CD8-positive, alpha-beta memory T cell (primary cell): ENCODE measurements at places on chromosomes 12 and 14.
A peak's percentile ranks its signal among the peaks of the same experiment; 100 is the strongest.

DNA sequence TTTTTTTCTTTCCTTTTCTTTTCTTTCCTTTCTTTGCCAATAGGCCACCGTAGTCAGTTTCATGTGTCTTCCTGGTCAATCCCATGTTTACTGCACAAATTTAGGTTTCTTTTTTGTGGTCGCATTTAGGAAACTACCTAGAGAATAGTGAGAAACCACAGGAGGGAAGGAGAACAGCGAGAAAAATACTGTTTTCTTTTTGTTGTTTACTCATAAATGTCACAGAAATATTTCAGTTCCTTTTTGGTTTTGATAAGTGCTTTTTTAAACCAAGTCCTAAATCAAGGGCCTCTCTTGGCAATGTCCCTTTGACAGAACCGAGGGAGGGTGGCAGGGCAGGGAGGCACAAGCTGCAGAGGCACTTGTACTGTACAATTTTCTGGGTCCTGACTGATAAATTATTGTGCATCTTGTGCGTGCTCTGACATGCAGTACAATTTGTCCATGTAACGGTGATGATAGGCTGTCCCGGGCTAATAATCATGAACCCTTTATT, 326.1 kb downstream of the CACNA1C start:
- no peak for DNase-seq

DNA sequence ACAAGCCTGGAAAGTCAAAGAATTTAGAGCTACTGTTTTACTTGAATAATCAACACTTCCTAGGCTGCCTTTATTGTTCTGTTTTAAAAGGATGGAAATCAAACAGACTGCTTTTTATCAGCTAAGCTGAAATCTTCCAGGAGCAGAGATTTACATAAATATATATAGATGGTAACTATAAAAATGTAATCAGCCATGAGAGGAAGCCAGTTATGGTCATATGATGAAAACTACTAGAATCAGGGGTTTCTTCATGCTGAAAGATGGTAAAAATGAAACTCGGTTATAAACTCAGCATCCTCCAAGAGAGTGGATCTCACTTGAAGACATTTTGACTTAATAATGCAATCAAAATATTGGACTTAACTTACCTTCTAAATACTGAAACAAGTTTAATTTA, 413.0 kb downstream of the GXYLT1 start:
- no peak for DNase-seq

GRCh38 chr12:3882896-3883564, 9.8 kb upstream of the PARP11 start:
- DNase-seq, result no peak

GRCh38 chr14:89266754-89267153, 150.3 kb downstream of the FOXN3 start:
- no peak for DNase-seq

GRCh38 chr14:54026671-54027070, 70.0 kb upstream of the BMP4 start:
- no peak for DNase-seq

DNA sequence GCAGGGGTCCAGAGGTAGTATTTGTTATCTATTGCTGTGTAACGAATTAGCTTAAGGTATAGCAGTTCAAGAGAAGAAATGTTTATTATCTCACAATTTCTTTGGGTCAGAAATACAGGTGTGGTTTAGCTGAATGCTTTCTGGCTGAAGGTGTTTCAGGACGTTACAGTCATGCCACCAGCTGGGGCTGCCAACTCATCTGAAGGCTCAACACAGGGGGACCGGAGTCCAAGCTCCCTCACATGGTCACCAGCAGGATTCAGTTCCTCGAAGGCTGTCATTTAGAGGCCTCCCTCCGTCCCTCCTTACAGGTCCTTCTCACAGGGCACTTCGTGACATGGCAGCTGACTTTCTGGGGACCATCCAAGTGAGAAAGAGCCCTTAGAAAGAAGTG, 37.5 kb upstream of the SINHCAF start:
- no peak for DNase-seq

DNA sequence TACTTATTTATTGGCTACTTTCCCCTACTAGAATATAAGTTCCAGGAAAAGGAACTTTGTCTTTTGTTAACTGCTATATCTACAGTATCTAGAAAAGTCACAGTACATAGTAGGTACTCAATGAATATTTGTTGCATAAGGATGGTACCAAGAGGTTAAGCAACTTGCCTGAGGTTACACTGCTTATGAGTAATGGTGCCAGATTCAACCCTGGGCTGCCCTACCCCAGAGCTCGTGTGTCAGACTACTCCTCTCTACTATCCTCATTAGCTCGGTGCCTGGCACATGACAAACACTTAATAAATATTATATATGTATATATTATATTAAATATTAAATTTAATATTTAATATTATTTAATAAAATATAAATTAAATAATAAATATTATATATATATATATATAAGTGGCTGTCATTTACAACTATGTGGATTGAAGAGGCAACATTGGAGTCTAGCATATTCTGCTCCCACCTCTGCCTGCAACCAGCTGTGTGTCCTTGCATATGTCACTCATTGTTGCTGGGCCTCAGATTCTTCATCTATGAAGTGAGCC, 25.4 kb downstream of the UTP20 start:
- DNase-seq, result no peak

GRCh38 chr12:64273527-64274403, 51.7 kb upstream of the KICS2 start:
- no peak for DNase-seq

- DNase-seq, result no peak
Observed at GRCh38 chr14:55518391-55518790, 61.6 kb upstream of the KTN1 start.

- DNase-seq, result no peak
Observed at GRCh38 chr12:29957835-29958234, 174.1 kb upstream of the TMTC1 start.

DNA sequence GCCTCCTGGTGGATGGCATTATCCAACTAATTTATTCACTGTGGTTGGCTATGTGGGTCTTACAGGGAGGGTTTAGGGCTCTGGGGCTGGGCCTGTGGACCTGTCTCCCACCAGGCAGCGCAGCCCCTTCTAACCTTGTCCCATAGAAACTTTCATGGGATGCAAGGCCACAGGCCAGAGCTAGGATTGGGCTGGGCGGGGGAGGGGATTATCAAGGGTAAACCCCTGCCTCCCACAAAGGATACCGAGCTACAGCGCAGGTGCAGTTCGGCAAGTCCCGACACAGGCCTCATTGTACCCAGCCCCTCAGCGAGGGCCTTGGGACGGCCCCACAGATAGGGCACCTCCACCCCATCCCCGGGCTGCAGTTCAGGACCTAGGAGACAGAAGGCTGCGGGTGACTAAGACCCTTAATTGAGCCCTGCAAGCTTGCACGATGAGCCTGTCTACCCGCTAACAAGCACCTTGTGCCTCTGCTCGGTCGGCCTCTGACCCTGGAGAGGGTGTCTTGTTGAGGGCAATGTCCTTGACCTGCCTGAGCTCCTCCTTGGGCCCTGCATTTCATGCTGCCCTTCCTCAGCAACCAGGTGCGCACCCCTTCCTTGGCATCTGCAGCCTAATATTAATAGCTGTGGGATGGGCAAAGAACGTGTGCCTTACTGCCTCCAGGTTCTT, 46.7 kb downstream of the PSMA6 start:
- no peak for DNase-seq

GRCh38 chr12:75774261-75775052, 257.1 kb downstream of the PHLDA1 start:
- DNase-seq, result no peak

DNA sequence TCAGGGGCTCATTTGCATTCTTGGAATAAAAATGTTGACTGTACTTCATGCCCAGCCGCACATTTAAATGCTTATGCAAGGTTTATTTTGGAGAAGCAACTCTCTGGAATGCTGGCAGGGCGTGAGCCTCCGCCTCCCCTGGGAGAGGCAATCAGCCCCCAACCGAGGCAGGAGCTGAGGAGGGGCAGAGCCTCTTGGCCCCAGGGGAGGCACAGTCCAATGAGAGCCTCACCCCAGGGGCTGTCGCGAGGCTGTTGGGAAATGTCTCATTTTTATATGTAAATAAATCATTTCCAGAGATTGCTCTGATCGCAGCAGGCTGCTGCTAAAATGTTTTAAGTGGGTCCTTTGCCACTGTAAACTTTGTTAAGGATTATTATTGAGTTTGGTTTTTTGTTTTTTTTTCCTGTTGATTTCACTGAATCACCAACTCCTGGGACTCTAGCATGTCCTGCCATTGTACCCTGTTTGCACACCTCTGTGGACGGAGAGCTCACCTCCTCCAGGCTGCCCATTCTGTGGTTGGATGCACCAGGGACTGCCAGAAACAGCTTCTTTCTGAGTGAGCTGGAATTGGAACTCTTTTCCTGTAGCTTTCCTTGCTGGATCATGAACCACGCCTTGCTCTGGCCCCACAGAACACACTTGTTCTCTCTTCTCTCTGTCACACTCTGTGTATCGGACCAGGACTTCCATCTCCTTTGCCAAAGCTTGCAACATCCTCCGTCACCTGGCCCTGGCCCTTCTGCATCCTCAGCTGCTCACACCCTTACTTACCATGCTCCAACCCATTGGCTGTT, 46.9 kb upstream of the FAM181A start:
- no peak for DNase-seq

DNA sequence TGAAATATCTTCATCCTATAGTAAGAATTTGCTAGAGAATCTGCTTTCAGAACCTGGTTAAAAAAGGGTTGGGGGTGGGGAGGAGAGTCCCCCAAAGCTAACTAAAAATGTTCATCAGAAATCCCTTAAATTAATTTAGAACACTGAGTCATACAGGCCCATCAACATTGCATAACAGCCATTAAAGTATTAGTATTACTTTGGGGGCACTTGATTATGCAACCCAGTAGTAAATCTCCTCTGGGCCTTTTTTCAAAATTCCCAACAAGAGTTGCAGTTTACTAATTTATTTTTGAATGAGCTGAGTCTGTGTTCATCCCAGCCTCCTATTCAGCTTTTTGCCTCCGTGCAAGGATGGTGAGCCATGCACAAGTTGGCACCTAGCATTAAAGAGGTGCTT, 8.8 kb upstream of the SLC24A4 start:
- no peak for DNase-seq

- no peak for DNase-seq
Observed at GRCh38 chr12:16568873-16569272, 37.1 kb downstream of the LMO3 start.

- no peak for DNase-seq
Observed at GRCh38 chr12:101992091-101992490, 69.7 kb downstream of the WASHC3 start.

DNA sequence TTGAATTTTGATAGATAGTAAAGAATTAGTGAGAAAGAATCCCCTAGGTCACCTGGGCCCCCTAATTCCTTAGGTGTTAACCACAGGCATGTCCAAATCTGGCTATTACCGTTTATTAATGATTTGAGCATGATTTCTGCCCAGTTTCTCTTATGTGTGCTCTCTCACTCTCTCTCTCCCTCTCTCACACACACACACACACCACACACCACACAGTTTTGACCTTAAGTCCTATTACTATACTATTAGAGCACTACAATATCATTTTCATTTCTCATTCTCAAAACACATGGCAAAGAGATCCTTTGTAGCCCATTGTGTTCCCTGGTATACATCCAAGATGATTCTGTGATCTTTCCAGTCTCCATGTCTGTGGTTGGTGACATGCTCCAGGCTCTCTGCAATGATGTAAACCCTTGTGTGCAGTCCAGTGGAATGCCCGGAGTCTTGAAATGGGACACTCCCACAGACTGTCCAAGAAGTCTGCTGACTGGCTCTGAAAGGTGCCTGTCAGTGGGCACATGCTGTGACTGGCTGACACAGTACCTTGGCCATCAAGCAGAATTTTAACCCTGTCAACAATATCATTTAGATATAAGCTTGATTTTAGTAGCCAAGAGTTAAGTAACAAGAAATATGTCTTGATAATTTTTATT, 96.2 kb downstream of the FIGNL2 start:
- DNase-seq, result no peak

GRCh38 chr12:70398002-70398401, 31.9 kb downstream of the KCNMB4 start:
- DNase-seq, result no peak

DNA sequence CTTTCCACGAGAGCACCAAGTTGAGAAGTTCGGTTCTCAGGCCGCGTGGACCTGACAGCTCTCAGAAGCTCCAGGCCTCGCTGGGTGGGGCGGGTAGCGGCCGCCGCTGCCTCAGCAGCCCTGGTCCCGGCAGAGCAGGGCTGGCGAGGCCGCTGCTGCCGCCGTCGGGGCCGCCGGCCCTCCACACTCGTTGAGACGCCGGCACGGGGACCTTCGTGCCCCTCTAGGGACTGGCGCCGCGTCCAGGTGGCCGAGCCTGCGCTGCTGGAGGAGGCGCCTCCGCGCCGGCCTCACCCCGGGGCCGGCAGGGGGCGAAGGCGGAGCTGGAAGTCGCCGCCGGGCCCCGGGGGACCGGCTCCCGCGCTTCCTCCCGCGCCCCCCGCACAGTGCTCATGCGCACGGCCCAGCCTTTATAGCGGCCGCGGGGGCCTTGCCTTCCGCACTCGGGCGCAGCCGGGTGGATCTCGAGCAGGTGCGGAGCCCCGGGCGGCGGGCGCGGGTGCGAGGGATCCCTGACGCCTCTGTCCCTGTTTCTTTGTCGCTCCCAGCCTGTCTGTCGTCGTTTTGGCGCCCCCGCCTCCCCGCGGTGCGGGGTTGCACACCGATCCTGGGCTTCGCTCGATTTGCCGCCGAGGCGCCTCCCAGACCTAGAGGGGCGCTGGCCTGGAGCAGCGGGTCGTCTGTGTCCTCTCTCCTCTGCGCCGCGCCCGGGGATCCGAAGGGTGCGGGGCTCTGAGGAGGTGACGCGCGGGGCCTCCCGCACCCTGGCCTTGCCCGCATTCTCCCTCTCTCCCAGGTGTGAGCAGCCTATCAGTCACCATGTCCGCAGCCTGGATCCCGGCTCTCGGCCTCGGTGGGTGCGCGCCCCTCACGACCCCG, at the start of gene COCH:
Gene COCH (plus strand): TSS at position 440 of the 879 bp plus-strand sequence. CDS start 380 bp downstream, at position 820.
- peak; percentile 1 for DNase-seq

- DNase-seq, result no peak
Observed at GRCh38 chr12:64007853-64008252, 163.4 kb downstream of the SRGAP1 start.
